Stimulated activated CD4-positive, alpha-beta T cell treated with anti-CD3 and anti-CD28 coated beads, Interleukin-15, amount 100 ng/mL, for 1 hour (primary cell): ENCODE measurements at places on chromosomes 16 and 17.

GRCh38 chr17:78301821-78302213 lies 58.1 kb downstream of the SOCS3 start:
- DNase-seq, result no peak

DNA sequence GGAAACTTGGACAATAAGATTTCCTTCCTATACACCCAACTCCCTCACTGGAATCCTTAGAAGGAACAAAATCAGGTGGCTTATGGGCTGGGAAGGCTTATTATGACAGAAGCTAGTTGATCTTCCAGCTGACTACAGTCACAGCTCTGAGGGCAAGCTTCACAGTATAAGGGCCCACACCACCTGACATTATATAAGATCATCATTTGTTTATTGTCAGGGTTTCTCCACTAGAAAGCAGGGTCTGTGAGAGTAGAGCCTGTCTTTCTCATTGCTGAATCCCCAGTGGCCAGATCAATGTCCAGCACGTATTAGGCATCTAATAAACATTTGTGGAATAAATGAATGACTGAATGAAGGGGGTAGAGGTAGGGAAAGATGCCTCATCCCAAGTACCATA lies 57.8 kb upstream of the PHOSPHO1 start:
- no peak for DNase-seq

GRCh38 chr17:21029515-21029914 lies 13.3 kb downstream of the USP22 start:
- no peak for DNase-seq

DNA sequence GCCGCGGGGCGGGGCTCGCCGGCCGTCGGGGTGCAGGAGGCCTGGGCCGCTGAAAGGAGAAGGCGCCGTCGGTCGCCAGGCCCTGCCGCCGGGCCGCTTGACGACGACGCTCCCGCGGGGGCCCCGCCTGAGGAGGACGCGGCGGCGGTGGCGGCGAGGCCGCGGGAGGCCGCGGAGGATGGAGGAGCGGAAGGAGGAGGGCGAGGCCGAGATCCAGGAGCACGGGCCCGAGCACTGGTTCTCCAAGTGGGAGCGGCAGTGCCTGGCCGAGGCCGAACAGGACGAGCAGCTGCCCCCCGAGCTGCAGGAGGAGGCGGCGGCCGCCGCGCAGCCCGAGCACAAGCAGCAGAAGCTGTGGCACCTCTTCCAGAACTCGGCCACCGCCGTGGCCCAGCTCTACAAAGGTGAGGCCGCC lies 430 bp downstream of the HAPSTR1 start:
- DNase-seq, result no peak

DNA sequence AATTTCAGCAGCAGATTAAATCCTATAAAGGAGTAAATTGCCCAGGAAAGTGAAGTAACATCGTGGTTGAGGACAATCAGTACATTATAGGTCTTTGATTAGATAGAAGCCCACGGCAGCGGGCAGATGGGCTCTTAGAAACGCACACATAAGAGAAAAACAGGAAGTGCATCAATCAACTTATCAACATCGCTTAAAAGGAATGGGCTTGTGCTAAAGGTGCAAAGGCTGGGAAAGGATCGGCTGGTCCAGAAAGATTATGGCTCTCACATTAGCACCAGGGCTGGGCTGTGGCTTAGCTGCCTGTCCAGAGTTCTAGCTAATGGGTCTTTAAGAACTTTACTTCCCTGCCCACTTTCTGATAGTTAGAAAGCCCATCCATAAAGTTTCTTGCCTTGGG lies 292.0 kb upstream of the TNRC6C start:
- no peak for DNase-seq

DNA sequence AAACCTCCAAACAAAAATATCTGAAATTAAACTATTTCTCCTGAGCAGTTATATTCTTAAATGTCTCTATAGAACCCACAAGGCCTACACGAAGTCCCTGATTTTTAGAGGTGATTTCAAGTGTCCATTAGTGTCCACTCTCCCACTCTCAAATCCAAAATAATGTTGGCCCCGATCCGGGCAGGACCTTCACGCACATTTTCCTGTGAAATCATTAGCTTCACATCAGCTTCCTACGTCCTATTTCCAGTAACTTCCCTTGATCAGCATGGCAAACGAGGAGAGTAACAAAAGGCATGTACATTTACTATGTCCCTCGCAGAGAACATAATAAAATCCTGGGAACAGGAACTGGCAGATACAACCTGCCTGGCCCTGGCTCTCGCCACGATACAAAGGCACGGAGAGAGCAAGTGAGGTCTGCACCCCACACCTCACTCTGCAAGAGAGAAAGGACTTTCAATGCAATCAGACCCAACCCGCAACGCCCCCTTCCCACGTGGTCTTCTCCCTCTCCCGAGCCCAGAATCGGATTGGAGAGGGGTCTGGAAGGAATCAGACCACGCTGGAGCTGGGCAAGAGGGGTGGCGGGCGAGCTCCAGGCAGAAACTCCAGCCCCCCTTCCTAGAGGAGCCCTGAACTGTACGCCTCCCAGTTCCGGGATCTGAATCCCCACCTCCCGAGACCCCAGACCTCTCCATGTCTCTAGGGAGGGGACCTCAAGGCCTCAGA lies 17.5 kb upstream of the C17orf78 start:
- DNase-seq, result peak; percentile 6

GRCh38 chr17:7011942-7012254 lies 526 bp upstream of the RNASEK start:
- no peak for DNase-seq

- DNase-seq, result no peak
Measured at GRCh38 chr17:78502611-78503148, 74.5 kb downstream of the DNAH17 start.

DNA sequence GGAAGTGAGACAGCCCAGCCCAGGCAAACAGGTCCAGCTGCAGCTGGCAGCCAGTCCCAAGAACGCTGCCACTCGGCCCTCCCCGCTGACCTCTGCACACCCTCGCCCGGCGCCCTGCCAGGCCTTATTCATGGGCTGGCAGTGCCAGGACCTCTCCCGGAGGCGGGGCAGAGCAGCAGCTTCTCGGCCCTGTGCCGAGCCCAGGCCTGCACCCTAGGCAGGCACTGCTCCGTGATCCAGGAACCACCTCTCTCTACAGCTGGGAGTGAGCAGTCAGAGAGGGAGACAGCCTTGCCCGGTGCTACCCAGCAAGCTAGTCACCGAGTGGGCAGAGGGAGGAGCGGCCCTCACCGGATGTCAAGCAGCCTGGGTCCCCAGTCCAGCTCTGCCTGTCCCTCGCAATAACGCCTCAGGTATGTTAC lies 79.9 kb upstream of the CBX4 start:
- DNase-seq, result no peak
